ENCODE measurements at places on chromosomes 2 and 18. TPM values are rescaled to one million over a fixed set of nuclear protein-coding genes. Genes with fewer than 3 reads are reported as not detected.

The SERPINB7 gene
- 354 TPM for total RNA-seq

The IL1RN gene
- 120 TPM for total RNA-seq

The PROKR1 gene
- total RNA-seq, result 0.23 TPM

DNA sequence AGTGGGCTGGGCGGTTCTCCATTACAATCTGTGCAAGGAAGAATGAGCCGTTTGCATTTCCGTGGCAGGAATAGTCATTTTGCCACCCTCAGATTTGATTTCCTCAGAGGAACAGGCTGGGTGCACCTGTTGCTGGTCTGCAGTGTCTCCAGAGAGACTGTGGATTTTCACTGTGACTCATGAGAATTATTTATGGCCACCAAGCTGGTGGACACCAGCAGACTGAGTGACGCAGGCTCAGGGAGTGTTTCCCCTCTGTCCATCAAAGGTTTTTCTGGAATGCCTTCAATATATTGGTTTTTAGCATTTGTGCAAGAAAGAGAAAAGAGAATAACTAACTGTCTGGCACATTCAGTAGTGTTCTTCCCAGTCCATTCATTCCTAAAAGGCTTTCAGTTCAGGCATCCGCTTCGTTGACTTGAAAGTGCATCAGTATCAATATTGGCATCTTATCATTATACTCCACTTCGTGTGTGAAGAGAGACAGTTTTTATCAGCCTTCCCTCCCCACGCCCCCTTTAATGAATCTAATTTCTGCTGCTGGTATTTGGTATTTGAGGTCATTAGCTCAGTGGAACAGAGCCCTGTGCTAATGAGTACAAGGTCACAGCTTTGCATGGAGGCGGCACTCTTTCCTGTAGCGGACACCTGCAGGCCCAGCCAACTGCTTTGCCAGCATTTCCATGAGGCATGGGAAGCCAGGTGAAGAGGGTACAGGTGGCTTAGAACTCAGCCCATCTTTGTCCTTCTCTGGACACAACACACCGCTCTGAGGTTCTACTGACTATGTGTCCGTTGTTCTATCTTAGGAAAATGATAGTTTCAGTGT is 39.9 kb downstream of the PRKCE start:
- DNase-seq, result peak; percentile 34

GRCh38 chr18:45255197-45255890 is 359.9 kb upstream of the SLC14A2 start:
- DNase-seq, result peak; percentile 27

DNA sequence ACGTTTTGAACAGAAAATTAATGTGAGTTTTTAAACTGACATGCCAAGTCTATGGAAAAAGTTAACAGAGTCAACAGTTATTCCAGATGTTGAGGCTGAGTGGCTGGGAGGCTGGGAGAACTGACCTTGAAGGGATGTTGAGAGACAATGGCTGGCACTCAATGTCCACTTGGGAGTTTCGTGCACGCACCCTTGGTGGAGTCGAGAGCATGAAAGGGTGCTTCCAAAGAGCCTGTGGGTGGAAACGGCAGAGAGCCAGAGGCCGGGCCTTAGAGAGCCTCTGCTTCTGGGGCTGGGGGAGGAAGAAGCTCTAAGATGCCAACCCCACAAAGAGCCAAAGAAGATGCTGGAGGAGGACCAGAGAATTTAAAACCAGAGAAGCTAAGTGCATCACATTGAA is 63.4 kb upstream of the L3MBTL4 start:
- DNase-seq, result no peak

GRCh38 chr2:74532222-74532621 is 2.5 kb downstream of the HTRA2 start:
- no peak for DNase-seq
